Panc1 (cell line): ENCODE measurements at places on chromosomes 12 and 14. TPM values are rescaled to one million over a fixed set of nuclear protein-coding genes. Genes with fewer than 3 reads are reported as not detected.

Gene HSPB8
- total RNA-seq: 2.0 TPM

- H3K27ac ChIP-seq: no peak overlapping the region
- no peak overlapping the region for H3K4me3 ChIP-seq
- H3K27me3 ChIP-seq: no peaks in the 10 kb centered on the region
- H3K36me3 ChIP-seq: no peaks in the 10 kb centered on the region
These were observed 27.8 kb downstream of the RPGRIP1 start for GRCh38 chr14:21307637-21308036.

DNA sequence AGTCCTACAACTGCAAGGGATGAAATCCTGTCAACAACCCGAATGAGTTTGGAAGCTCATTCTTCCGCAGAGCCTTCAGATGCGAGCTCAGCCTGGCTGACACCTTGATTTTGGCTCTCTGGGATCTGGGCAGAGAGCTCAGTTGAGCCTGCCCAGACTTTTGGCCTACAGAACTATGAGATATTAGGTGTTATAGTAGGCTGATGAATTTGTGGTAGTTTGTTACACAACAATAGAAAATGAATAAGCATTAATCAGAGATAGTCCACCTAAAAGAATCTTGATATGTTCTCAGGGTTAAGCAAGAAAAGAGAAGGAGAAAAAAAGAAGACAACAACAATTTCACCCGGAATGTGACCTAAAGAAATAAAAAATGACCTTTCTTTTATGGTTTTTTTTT is 30.4 kb upstream of the GZMB start:
- H3K36me3 ChIP-seq: no peaks in the 10 kb centered on the region
- H3K27ac ChIP-seq: no peak overlapping the region
- DNase-seq: no peak
- H3K27me3 ChIP-seq: no peaks in the 10 kb centered on the region

- DNase-seq: no peak
- no peaks in the 10 kb centered on the region for H3K4me1 ChIP-seq
- H3K4me3 ChIP-seq: no peak overlapping the region
- no peaks in the 10 kb centered on the region for H3K36me3 ChIP-seq
These were observed 79.2 kb upstream of the PTHLH start for GRCh38 chr12:28051516-28052354.

- DNase-seq: no peak
- no peaks in the 10 kb centered on the region; the same call in 1 of the 2 replicates for H3K27me3 ChIP-seq
- H3K4me1 ChIP-seq: no peaks in the 10 kb centered on the region
These were observed 361.3 kb upstream of the SFSWAP start for GRCh38 chr12:131349397-131350127.

- no peak for DNase-seq
- H3K4me1 ChIP-seq: no peaks in the 10 kb centered on the region
- H3K27ac ChIP-seq: no peak overlapping the region
These were observed 988.6 kb upstream of the TMEM132C start for GRCh38 chr12:127278351-127278750.

GRCh38 chr12:116267948-116268347 is 9.5 kb downstream of the MED13L start:
- peak overlapping the region; percentile 30; the same call in 1 of the 2 replicates for H3K27ac ChIP-seq
- peaks cover 68% of the 10 kb centered on the region for H3K4me1 ChIP-seq
- H3K36me3 ChIP-seq: no peaks in the 10 kb centered on the region
- no peak overlapping the region for H3K4me3 ChIP-seq
- H3K27me3 ChIP-seq: no peaks in the 10 kb centered on the region
- no peak for DNase-seq

Gene LRRC10
- not detected for total RNA-seq

DNA sequence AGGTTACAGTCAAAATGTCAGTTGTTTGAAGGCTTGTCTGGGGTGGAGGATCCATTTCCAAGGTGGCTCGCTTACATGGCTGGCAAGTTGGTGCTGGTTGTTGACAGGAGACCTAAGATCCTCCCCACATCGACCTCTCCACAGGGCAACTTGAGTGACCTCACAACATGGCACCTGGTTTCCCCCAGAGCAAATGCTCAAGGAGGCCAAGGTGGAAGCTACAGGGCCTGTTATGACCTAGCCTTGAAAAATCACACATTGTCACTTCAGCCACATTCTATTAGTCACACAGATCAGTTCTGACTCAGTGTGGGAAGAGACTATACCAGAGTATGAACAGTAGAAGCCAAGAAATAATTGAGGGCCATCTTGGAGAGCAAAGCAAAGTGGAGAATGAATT is 11.3 kb upstream of the GNG2 start:
- DNase-seq: no peak
- H3K36me3 ChIP-seq: no peaks in the 10 kb centered on the region
- H3K27ac ChIP-seq: no peak overlapping the region
- H3K4me1 ChIP-seq: no peaks in the 10 kb centered on the region
